ENCODE measurements at places on chromosomes 7 and 10. TPM values are rescaled to one million over a fixed set of nuclear protein-coding genes. Genes with fewer than 3 reads are reported as not detected.

Gene PKD1L1
- 0.07 TPM for polyA plus RNA-seq

Gene PAPOLB
- not detected for polyA plus RNA-seq

Gene IL15RA
- 4.2 TPM for polyA plus RNA-seq

Gene RASSF4
- polyA plus RNA-seq = 26.8 TPM

Gene ANXA8L1
- 110 TPM for polyA plus RNA-seq

Gene SYCE1
- 0.33 TPM for polyA plus RNA-seq

Gene SH2B2
- 6.7 TPM for polyA plus RNA-seq

Gene CYP2C19
- polyA plus RNA-seq = 21.3 TPM

Gene PARD3
- 47.2 TPM for polyA plus RNA-seq

- no peaks in the 10 kb centered on the region for H3K36me3 ChIP-seq
- H3K4me3 ChIP-seq = no peak overlapping the region
- no peaks in the 10 kb centered on the region for H3K4me1 ChIP-seq
- H3K27ac ChIP-seq = no peak overlapping the region
Observed at GRCh38 chr10:126294451-126294850, 93.8 kb downstream of the ADAM12 start.

DNA sequence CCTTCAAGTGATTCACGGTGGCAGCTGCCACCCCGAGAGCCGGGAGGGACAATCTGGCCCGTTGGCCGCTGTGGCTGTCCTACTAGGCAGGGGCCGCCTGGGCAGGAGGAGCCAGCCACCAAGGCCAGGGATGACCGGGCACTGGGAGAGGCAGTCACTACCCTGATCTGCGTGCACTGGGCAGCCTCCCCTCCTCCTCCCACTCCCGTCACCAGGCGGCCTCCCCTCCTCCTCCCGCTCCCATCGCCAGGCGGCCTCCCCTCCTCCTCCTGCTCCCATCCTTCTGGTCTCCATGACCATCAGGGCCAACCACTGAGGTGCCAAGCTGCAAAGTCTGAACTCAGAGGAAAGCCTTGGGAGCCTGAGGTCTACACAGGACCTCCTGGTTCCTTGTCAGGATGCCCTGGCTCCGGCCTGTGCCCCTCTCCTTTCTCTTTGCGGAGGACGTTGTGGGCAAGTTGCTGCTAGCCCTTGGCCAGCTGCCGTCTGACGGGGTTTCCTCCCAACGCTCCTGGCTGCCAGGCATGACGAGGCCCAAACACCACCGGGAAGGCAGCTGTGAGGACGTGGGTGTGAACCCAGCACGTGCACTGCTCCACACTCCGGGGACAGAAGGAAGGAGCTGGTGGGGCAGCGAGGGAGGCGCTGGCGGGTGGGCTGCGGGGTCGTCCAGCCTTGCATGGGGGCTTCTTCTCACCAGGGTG lies 131.1 kb downstream of the WDR37 start:
- no peaks in the 10 kb centered on the region for H3K4me1 ChIP-seq
- no peak overlapping the region for H3K4me3 ChIP-seq
- no peak for DNase-seq
- H3K27me3 ChIP-seq = no peaks in the 10 kb centered on the region
- no peaks in the 10 kb centered on the region for H3K36me3 ChIP-seq
- no peak overlapping the region for H3K27ac ChIP-seq

DNA sequence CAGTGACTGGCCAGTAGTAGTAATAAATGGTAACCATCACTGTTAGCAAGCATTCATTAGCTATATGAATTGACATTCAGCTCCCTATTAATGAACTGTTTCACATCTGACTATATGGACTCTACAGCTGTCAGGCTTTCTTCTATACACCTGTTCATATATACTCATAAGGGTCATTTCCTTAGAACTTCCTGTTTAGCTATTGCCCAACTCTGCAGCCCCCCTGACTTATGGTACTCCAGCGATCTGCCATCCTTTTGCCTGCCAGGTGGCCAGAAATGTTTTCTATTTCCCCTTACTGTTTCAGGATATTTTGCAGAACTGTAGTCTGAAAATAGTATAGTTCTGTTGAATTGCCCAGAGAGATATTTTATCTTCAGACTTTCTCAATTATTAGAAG lies 56.6 kb downstream of the TASOR2 start:
- H3K27ac ChIP-seq = no peak overlapping the region
- no peak overlapping the region for H3K4me3 ChIP-seq
- no peak for DNase-seq
- H3K27me3 ChIP-seq = no peaks in the 10 kb centered on the region
- no peaks in the 10 kb centered on the region for H3K4me1 ChIP-seq
- H3K36me3 ChIP-seq = peaks cover 3% of the 10 kb centered on the region

GRCh38 chr7:159172400-159172799 lies 27.7 kb upstream of the VIPR2 start:
- H3K4me3 ChIP-seq = no peak overlapping the region
- no peaks in the 10 kb centered on the region for H3K27me3 ChIP-seq
- H3K4me1 ChIP-seq = no peaks in the 10 kb centered on the region
- H3K27ac ChIP-seq = no peak overlapping the region

DNA sequence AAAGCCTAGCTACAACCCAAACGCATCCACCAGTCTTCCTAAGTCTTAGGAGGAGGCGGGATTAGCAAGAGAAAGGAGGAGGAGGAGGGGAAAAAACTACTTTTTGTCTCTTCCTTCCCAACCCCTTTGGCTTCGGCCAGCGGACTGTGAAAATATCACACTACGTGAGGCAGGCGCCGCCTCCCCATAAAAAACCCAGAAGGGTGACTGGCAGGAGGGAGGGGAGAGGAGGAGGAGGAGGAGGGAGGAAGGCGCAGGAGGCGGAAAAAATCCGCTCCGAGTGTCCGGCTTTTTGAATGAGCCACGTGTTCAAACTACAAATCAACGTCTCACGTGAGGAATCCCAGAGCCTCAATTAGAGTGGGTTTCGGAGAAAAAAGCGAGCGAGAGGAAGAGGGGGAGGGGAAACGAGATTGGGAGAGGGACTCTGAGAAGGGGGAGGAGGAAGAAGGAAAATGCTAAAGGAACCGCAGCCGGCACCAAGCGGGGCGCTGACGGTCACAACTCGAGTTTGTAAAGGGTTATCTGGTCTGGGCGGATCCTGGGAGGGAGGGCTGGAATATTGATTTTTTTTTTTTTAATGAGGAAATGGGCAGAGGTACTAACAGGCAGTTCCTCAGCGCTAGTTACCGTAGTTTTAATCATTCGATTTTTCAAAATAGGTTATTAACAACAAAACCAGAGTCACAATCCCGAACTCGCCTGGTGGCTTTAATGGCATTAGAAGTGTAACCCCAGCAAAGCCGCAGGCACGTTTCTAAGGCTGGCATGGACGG lies at the start of gene IGF2BP3:
Gene IGF2BP3 (minus strand): TSS at position 162 of the 776 bp plus-strand sequence. CDS start 381 bp downstream, outside the sequence.
- no peaks in the 10 kb centered on the region for H3K27me3 ChIP-seq
- peak; percentile 94 for DNase-seq
- no peaks in the 10 kb centered on the region for H3K36me3 ChIP-seq
- H3K4me1 ChIP-seq = peaks cover 23% of the 10 kb centered on the region
- H3K27ac ChIP-seq = peak within 1 kb of the TSS; percentile 98

DNA sequence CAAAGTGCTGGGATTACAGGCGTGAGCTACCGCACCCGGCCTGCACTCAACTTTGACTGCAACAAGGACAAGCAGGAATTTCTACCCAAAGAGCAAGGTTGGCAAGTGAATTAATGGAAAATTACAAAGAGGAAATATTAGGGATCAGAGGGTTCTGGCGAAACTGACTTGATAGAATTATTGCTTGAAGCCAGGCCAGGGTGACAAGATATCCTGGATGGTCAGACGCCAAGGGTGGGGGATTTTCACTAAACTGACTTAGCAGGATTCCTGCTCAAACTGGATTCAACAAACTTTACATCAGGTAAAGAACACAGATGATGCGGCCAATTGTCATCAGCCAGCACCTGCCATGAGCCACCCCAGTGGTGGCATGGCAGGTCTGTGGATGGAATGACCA lies 603.6 kb upstream of the MGMT start:
- no peaks in the 10 kb centered on the region for H3K27me3 ChIP-seq
- no peak for DNase-seq
- H3K4me3 ChIP-seq = no peak overlapping the region
- H3K4me1 ChIP-seq = peaks cover 3% of the 10 kb centered on the region

- DNase-seq = no peak
- H3K36me3 ChIP-seq = no peaks in the 10 kb centered on the region
- peaks cover 4% of the 10 kb centered on the region for H3K4me1 ChIP-seq
- H3K4me3 ChIP-seq = no peak overlapping the region
- no peak overlapping the region for H3K27ac ChIP-seq
Observed at GRCh38 chr7:140330128-140330527, 68.2 kb downstream of the SLC37A3 start.

DNA sequence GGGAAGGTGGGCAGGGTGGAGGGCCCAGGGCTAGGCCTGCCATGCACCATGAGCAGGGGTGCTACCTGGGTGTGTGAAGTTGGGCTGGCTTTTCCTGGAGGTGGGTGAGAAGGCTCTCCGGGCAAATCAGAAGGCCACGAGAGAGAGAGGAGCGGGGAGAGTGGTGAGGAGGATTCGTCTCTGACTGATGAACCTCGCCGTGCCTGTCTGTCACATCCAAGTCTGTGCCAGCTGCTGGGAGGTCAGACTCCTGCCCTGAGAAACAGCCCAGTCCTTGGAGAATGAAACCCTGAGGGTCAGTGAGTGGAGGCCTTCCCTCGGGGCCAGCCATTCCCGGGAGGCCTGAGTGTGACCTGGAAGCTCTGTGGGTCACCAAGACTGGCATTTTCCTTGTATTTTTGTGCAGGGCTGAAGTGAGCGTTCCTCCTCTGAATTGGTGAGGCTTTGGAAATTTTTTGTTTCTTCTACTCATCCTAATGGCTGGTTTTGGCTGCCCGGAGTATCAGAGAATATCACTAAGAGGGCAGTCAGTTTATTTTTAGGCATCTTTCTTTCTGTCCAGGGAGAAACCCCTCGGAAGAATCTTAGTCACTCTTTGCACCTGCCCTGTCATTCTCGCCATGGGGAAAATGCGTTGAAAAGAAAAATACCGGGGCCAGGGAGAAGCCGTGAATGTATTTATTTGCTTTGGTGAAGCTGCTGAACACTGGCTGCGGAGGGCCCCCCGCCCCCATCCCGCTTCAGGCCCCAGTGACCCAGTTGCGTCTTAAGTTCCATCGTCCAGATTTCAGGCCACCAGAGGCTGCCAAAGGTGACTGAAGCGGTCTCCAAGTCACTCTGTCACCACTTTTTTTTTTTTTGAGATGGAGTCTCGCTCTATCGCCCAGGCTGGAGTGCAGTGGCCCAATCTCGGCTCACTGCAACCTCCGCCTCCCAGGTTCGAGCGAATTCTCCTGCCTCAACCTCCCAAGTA lies 6.5 kb upstream of the AP5Z1 start:
- no peaks in the 10 kb centered on the region for H3K27me3 ChIP-seq
- H3K4me1 ChIP-seq = no peaks in the 10 kb centered on the region
- no peaks in the 10 kb centered on the region for H3K36me3 ChIP-seq
- H3K4me3 ChIP-seq = no peak overlapping the region

DNA sequence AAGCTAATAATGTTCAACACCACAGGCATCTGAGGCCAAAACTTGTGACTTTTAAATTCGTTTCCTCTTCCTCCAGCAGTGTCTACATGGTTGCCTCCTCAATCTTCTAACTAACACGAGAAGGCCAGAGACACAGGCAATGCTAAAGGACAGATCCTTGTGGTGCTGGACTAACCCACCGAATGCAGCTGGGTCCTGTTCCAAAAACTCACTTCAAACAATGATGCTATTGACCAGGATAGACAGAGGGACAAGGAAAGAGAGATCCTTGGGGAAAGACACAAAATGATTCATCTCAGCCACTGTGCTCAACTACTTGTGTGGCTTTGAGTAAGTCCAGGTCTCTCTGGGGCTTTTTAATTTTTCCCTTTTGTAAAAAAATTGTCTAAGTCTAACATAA lies 107.6 kb downstream of the KCNMA1 start:
- H3K36me3 ChIP-seq = no peaks in the 10 kb centered on the region
- no peak overlapping the region for H3K27ac ChIP-seq
- H3K27me3 ChIP-seq = no peaks in the 10 kb centered on the region
- peaks cover 14% of the 10 kb centered on the region for H3K4me1 ChIP-seq

- H3K4me3 ChIP-seq = no peak overlapping the region
- no peak overlapping the region for H3K27ac ChIP-seq
- H3K4me1 ChIP-seq = no peaks in the 10 kb centered on the region
- DNase-seq = no peak
Observed at GRCh38 chr7:146575903-146576302, 459.3 kb downstream of the CNTNAP2 start.

DNA sequence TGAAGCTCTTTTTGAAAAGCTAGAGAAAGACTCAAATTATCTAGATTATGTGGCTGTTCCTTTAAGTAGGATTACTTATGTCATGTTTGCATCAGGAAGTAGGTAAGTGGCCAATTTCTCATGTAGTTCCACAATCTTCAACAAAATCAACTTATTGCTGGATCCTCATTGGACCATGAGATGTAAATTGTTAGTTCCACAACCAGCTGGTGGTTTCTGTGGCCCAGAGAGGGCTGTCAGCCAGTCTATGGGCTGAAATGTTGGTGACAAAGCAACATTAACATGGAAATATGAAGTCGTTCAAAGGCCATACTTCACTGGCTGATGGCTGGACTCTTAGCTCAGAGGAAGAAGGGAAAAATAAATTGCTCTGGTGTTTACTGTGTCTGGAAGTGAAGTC lies 157.9 kb downstream of the PLXDC2 start:
- no peaks in the 10 kb centered on the region for H3K4me1 ChIP-seq
- no peak overlapping the region for H3K4me3 ChIP-seq
- no peak overlapping the region for H3K27ac ChIP-seq
- no peaks in the 10 kb centered on the region for H3K36me3 ChIP-seq
- DNase-seq = no peak

DNA sequence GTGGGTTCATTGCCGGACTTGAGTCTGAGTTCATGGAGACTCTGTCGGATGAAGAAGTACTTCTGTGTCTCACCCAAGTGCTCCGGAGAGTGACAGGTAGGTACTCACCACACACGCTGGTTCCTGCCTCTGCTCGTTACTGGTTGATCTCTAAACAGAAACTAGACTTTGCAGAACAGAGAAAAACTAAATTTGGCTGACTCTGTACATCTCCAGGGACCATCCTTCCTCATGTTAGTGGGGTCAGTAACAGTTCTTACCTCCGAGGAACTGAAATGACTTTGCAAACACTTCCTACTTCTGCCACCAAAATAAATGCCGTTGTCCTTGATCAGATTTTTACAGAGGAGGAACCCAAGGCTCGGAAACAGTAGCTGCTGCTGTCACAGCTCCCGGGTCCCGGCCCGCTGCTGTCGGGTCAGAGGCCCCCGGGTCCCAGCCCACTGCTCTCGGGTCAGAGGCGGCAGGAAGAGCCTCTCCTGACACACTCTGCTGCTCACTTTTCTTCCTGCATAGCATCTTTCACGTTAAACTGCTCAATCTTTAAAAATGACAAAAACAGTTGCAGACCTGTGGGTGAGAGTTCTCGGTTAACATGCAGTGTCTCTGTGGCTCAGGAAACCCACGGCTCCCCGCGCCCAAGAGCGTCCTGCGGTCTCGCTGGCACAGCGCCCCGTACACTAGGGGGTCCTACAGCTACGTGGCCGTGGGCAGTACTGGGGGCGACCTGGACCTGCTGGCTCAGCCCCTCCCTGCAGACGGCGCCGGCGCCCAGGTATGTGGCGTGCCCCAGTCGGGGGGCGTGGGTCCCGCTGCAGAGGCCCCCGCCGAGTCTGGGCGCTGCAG lies 4.8 kb upstream of the MTG1 start:
- H3K27me3 ChIP-seq = no peaks in the 10 kb centered on the region
- no peak for DNase-seq
- H3K4me1 ChIP-seq = no peaks in the 10 kb centered on the region
- H3K4me3 ChIP-seq = no peak overlapping the region

- H3K27ac ChIP-seq = no peak overlapping the region
- H3K27me3 ChIP-seq = no peaks in the 10 kb centered on the region
- H3K36me3 ChIP-seq = no peaks in the 10 kb centered on the region
- DNase-seq = no peak
- H3K4me3 ChIP-seq = no peak overlapping the region
Observed at GRCh38 chr10:31765541-31765940, 163.1 kb downstream of the ARHGAP12 start.

- H3K4me1 ChIP-seq = no peaks in the 10 kb centered on the region
- no peak overlapping the region for H3K27ac ChIP-seq
- no peaks in the 10 kb centered on the region for H3K36me3 ChIP-seq
- no peaks in the 10 kb centered on the region for H3K27me3 ChIP-seq
Observed at GRCh38 chr10:34392641-34393170, 422.4 kb downstream of the PARD3 start.

Measured in hepatocyte (in vitro differentiated cells).